ENCODE measurements at places on chromosomes 5 and 9.
A peak's percentile ranks its signal among the peaks of the same experiment; 100 is the strongest.

DNA sequence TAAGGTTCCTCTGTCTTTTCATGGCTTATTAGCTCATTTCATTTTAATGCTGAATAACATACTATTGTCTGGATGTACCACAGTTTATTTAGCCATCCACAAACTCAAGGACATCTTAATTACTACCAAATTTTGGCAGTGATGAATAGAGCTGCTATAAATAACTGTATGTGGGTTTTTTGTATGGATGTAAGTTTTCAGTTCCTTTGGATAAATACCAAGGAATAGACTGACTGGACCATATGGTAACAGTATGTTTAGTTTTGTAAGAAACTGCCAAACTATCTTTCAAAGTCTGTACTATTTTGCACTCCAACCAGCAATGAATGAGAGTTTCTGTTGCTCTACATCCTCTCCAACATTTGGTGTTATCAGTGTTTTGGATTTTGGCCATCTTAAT, 38.7 kb downstream of the SCAMP1 start:
- peak; percentile 59 for DNase-seq

GRCh38 chr5:180684623-180685161, 35.3 kb upstream of the FLT4 start:
- DNase-seq: no peak

- DNase-seq: no peak
Measured at GRCh38 chr5:132779961-132780360, 2.9 kb upstream of the SEPTIN8 start.

GRCh38 chr5:142684508-142685041, 1.3 kb downstream of the FGF1 start:
- DNase-seq: peak; percentile 17

DNA sequence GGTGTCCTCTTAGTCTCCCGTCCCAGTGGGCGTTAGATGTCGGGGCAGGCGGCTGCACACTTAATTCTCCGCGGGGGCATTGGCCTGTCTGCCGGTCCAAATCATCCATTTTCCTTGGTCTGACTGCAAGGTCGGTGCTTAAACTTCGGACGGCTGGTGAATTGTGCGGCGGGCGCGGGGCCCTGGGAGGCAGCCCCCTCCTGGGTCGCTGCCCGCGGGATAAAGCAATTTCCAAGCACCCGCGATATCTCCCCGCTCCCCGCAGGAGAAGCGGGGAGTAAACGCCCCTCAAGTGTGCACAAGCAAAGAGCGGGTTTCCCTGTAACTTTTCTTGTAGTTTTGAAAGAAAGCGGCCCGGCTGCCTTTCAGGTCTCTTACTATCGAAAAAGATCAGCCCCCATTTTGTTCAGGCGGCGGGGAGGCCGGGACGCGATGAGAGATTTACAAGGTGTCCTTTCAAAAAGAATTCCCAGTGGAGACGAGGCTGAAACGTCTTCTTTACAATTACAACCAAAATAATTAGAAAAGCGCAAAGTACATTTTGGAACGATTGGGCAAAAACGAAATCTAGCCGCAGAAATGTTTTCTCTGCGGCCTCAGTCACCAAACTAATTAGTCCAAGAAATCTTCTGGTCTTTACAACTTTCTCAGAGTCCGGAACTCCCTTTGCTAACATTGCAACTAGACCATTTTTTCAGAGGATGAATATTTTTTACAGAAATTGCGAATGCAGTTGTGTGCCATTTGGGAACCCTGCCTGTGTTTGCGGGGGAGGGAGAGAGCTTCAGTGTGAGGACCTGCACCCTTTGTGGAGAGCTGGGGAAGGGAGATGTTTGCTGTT, 1.8 kb downstream of the IRX1 start:
- DNase-seq: peak; percentile 45

GRCh38 chr5:68848091-68848490, 245.7 kb upstream of the SLC30A5 start:
- DNase-seq: peak; percentile 8

Measured in astrocyte (in vitro differentiated cells and primary cell).